Large intestine (tissue), 12 donors: ENCODE measurements at places on chromosomes 6 and 20.

DNA sequence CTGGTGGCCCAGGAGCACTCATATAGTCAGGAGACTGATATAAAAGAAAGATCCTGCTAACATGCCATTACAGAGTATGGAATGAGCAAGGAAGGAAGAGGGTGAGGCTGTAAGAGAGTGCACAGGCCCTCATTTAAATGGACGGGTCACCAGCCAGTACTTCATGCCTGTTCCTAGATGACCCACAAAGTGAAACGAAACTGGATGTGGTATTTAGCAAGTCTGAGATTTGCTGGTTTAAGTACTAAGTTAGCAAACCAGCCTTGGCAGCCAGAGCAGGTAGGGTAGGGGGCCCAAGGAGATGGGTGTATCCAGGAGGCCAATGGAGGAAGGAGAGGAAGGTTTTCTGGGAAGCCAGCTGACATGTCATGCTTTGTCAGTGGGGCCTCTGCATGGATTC lies 15.9 kb downstream of the NT5E start:
- no peaks in the 10 kb centered on the region for H3K27me3 ChIP-seq
- no peak overlapping the region for H3K27ac ChIP-seq
- no peak overlapping the region for H3K4me3 ChIP-seq
- no peak for DNase-seq
- H3K36me3 ChIP-seq = no peaks in the 10 kb centered on the region

- H3K36me3 ChIP-seq = no peaks in the 10 kb centered on the region
- H3K27ac ChIP-seq = no peak overlapping the region
- H3K4me1 ChIP-seq = no peaks in the 10 kb centered on the region
These were observed 188.0 kb downstream of the KCNQ5 start for GRCh38 chr6:72809746-72810379.

DNA sequence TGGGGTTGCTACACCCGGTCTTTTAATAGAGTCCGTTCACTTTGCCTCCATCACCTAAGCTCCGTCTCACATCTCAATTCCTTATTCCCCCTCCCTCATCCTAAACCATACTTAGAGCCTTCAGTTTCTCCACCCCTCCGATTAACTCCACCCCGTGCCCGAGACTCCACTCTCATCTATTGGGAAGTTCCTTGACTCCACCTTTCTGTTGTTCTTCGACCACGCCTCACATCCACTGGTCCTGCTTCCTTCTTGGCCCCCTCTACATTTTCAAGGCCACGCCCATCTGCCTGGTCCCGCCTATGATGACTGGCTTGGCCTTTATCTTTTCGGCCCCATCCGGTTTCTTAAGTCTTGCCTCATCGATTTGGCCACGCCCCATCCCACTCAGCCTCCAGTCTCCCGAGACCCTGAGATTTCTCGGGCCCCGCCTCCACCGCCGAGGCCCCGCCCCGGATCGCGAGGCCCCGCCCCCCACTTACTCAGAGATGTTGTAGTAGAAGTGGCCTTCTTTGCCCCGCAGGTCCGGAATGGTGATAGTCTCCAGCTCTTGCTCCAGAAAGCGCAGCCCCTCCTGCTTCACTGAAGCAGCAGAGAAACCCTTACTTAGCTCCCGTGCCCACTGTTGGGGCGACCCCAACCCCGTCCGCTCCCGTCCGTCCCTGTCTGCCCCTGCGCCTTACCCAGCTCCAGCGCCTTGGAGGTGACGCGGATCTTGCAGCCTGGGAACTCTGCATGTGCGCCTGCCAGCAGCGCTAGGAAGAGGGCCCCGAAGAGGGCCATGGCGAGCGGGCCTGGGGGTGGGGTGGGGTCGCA lies 1.1 kb downstream of the PLTP start:
- DNase-seq = peak; percentile 97
- H3K27ac ChIP-seq = peak overlapping the region; percentile 43
- H3K4me1 ChIP-seq = peaks cover 21% of the 10 kb centered on the region
- H3K27me3 ChIP-seq = no peaks in the 10 kb centered on the region
- H3K36me3 ChIP-seq = peaks cover 9% of the 10 kb centered on the region
- H3K4me3 ChIP-seq = peak overlapping the region; percentile 51

DNA sequence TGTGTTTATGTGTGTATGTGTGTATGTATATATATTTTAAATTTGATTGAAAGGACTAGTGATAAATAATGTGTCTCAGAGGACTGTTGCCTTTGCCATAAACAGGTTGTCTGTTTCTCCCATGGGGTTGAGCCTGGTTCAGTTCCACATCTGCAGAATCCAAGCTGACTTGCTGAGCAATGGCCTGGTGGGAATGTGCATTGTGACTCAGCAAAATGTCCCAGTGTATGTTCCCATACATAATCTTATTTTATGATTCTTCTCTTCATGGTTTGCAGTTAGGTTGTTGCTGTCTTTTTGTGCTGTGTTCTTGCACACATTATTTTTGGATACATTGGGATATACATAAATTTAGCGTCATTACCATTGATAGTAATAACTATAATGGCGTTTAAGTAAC lies 115.6 kb upstream of the SLC24A3 start:
- peak; percentile 42 for DNase-seq
- H3K27me3 ChIP-seq = no peaks in the 10 kb centered on the region
- no peaks in the 10 kb centered on the region for H3K36me3 ChIP-seq
- no peak overlapping the region for H3K27ac ChIP-seq

DNA sequence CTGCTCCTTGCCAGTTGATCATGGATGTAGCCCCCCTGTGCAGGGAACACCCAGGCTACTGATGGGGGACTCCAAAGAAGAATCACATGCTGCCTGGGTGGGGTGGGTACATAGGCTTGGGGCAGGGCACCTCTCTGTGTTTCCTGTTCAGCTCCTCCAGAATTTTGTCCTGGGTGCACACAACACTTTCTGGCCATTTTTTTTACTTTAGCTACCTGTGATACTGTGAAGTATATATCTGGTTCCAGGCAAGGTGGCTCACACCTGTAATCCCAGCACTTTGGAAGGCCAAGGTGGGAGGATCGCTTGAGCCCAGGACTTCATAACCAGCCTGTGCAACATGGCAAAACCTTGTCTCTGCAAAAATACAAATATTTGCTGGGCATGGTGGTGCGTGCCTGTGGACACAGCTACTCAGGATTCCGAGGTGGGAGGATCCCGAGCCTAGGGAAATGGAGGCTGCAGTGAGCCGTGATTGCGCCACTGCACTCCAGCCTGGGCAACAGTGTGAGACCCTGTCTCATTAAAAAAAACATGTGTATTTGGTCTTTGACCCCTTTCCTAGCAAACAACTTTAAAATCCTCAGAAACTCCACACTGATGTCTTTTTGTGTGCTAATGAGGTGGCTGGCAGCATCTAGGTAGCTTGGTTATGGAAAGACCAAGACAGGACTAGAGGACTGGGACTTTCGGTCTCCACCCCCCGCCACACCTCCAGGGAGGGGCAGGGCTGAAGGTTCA lies 14.1 kb downstream of the SLC4A11 start:
- no peak for DNase-seq
- no peaks in the 10 kb centered on the region for H3K27me3 ChIP-seq
- no peak overlapping the region for H3K27ac ChIP-seq
- H3K4me1 ChIP-seq = no peaks in the 10 kb centered on the region
- H3K36me3 ChIP-seq = peaks cover 29% of the 10 kb centered on the region
- H3K4me3 ChIP-seq = no peak overlapping the region

DNA sequence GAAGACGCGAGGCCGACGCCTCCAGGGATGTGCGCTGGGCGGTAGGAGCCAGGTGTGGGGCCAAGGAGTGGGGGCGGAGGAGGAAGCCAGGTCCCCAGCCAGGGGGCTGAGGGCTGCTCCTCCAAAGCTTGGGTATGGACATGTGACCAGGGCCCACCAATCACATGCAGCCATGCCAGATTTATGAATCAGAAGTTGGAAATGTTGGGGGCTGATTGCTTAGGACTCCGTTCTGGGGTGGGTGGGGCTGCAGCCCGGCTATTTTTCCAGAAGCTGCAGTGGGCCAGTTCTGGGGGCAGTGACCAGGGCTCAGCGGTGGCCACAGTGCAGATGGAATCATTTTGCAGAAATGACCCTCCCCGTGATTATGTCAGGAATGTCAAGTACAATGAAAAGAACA lies 96.0 kb downstream of the CEBPB start:
- no peak for DNase-seq
- peak overlapping the region; percentile 44 for H3K27ac ChIP-seq
- H3K4me3 ChIP-seq = no peak overlapping the region
- H3K27me3 ChIP-seq = no peaks in the 10 kb centered on the region

DNA sequence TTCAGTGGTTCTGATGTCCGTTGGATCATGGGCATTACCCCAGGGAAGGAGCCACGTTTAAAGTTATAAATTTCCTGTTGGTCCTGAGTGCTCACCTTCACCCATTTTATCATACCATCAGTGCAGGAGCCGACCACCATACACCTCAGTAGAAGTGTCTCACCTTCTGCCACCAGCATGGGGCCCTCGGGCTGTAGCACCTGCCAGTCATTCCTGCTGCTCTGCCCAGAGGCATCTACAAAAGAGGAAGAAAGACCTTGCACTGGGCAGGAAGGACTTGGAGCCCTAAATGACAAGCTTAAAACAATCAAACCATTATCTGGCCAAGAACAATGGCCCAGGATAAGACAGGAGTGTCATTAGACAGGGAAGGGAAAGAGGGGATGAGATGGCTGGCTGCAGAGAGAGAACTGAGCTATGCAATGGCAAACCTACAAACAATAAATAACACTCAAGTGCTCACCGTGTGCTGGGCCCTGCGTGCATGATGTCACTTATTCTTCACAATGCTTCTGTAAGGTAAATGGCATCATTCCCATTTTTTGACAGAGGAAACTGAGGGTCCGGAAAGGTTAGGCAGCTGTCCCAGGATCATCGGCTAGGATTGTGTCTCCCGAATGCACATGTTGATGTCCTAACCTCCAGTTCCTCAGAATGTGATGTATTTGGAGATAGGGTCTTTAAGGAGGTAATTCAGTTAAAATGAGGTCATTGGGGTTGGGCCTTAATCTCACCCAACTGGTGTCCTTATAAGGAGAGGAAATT lies 11.2 kb downstream of the SIRPB2 start:
- H3K36me3 ChIP-seq = no peaks in the 10 kb centered on the region
- H3K27me3 ChIP-seq = no peaks in the 10 kb centered on the region
- no peak for DNase-seq
- H3K4me3 ChIP-seq = no peak overlapping the region

- H3K4me1 ChIP-seq = no peaks in the 10 kb centered on the region
- H3K27ac ChIP-seq = no peak overlapping the region
- DNase-seq = no peak
- H3K36me3 ChIP-seq = no peaks in the 10 kb centered on the region
These were observed 20.6 kb upstream of the NKX2-2 start for GRCh38 chr20:21534453-21534852.

DNA sequence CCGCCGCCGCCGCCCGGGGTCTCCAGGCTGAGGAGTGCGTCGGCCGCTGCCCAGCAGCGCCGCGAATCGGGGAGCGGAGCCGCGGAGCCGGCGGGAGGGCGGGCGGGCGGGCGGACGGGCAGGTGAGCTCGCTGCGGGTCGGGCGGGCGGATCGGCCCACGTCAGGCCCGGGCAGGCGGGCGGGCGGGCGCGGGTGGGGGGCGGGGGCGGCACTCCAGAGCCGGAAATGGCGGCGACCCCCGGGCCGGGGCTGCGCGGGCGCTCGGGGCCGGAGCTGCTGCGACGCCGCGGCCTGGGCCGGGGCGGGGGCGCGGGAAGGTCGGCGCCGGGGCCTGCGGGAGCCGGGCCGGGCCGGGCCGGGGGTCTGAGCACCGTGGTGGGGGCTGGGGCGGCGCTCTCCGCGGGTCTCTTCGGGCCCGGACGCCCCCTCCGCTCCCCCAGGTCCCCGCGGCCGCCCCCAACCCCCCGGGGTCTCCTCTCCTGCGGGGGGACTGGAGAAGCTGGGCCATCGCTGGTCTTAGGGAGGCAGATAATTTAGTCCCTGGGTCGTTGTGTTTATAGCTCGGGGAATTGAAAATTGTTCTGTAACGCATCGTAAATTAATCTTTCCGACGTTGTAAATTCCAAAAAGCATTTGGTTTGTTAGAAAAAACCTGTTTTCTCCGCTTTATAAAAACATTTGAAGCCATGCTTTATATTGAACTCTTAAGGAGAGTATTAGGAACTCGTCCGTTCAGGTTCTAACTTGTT lies 451 bp downstream of the DNAJC5 start:
- peaks cover 20% of the 10 kb centered on the region for H3K4me1 ChIP-seq
- no peak for DNase-seq
- H3K36me3 ChIP-seq = peaks cover 23% of the 10 kb centered on the region
- peak overlapping the region; percentile 70 for H3K27ac ChIP-seq

GRCh38 chr20:62298577-62299249 lies 4.1 kb upstream of the ADRM1 start:
- no peak overlapping the region for H3K4me3 ChIP-seq
- no peaks in the 10 kb centered on the region for H3K27me3 ChIP-seq
- no peak overlapping the region for H3K27ac ChIP-seq

GRCh38 chr6:43455531-43456428 lies at the start of gene DLK2:
Gene DLK2, minus strand, starts transcription at chr6:43455548. Its CDS starts 723 bp downstream, at chr6:43454825.
- H3K4me3 ChIP-seq = peak within 1 kb of the TSS; percentile 50
- H3K27ac ChIP-seq = no peak within 1 kb of the TSS
- DNase-seq = no peak
- peaks cover 5% of the 10 kb centered on the region for H3K4me1 ChIP-seq
- H3K36me3 ChIP-seq = peaks cover 14% of the 10 kb centered on the region

DNA sequence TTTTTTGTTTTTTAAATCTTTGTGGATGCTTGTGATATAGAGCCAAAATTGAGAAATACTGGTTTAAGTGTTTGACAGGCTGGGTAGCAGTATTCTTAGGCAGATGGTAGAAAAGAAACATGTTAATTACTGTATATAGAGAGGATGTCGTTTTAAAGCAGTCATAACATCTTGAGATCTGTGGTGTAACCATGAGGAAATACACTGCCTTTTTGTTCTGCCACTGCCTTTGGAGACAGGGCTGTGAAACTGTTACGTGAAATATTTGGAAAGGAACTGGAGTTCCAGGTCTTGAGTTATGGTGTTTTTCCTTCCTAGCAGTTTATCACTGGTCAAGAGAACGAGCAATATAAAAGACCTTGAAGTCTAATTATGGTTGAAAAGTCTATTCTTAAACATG lies 19.5 kb downstream of the STXBP5 start:
- peaks cover 6% of the 10 kb centered on the region for H3K4me1 ChIP-seq
- H3K4me3 ChIP-seq = no peak overlapping the region
- peaks cover 9% of the 10 kb centered on the region for H3K36me3 ChIP-seq
- H3K27me3 ChIP-seq = no peaks in the 10 kb centered on the region
- no peak for DNase-seq

DNA sequence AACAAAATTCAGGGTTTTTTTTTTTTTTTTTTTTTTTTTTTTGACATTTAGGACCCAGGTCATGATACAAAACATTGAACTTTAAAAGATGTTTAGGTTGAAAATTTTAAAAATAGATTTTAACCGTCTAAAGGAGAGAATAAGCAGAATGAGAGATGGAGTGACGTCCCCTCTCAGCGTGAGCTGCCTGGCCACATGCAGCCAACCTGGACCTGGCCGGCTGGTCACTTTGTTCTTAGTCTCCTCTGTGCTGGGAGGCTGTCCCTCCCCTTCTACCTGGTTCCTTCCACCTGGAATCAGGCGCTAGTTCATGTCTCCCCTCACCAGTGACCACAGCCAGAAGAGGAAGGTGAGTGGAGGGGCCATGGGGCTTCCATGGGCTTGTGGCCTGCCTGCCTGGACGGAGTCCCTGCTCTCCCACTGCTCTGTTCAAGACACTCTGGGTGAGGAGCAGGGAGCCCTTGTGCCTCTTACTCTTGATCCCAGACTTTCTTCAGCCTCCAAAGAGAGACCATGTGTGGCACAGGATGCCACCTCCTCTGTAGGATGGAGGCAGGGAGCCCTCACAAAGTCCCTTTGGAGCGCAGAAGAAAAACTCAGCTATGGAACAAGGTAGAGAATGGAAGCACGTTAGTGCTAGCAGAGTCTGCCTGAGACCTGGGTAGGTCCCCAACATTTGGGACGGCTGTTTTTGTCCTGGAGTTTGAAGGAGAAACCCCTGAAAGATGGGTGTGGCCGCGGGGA lies 31.7 kb downstream of the IRF4 start:
- H3K36me3 ChIP-seq = no peaks in the 10 kb centered on the region
- H3K4me1 ChIP-seq = no peaks in the 10 kb centered on the region
- no peak for DNase-seq

- H3K27me3 ChIP-seq = peaks cover 46% of the 10 kb centered on the region
- peaks cover 13% of the 10 kb centered on the region for H3K4me1 ChIP-seq
- DNase-seq = no peak
- no peak overlapping the region for H3K4me3 ChIP-seq
These were observed 44.3 kb downstream of the CPXM1 start for GRCh38 chr20:2756056-2756611.
